ENCODE measurements at places on chromosomes 11 and 22.

DNA sequence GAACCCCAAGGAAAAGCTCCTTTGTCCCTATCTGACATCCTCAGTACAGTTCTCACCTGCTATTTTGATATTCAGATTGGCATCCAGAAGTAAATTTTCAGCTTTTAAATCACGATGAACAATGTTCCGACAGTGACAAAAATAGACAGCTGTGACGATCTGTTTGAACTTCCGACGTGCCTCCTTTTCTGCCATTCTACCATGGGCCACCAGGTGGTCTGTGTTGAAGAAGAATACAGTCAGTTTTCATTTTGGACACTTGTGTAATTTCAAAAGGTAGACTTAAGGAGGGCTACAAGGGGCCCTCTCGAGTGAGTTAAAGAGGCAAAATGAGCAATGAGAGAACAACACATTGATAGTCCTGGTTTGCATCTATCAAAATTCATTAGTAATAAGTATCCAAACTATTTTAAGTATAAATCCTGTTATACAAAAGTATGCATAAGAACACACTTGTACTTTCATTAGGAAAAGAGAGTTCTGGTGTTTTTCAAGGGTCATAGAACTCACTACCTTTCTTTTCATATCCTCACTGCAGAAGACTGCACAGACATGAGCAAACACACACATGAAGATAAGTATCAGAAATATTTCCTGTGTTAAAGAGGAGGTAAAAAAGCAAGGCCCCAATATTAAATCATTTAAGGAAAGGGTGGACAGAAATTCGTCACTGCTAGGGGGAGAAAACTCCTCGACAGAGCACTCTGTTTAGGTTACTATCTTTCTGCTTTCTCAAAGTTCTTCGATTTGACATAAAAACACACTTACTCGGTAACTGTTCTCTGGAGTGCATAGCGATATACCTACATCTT is 89.9 kb upstream of the APOA1 start:
- DNase-seq, result peak; percentile 55

GRCh38 chr22:39183991-39184585 is 31.6 kb upstream of the CBX7 start:
- DNase-seq, result no peak

DNA sequence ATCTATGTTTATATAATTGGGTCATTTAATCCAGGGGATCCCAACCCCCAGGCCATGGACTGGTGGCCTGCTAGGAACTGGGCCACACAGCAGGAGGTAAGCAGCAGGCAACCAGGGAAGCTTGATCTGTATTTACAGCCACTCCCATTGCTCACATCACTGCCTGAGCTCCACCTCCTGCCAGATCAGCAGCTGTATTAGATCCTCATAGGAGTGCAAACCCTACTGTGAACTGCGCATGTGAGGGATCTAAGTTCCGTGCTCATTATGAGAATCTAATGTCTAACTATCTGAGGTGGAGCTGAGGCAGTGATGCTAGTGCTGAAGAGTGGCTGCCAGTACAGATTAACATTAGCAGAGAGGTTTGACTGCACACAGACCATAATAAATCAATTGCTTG is 32.8 kb downstream of the MS4A2 start:
- DNase-seq, result no peak

DNA sequence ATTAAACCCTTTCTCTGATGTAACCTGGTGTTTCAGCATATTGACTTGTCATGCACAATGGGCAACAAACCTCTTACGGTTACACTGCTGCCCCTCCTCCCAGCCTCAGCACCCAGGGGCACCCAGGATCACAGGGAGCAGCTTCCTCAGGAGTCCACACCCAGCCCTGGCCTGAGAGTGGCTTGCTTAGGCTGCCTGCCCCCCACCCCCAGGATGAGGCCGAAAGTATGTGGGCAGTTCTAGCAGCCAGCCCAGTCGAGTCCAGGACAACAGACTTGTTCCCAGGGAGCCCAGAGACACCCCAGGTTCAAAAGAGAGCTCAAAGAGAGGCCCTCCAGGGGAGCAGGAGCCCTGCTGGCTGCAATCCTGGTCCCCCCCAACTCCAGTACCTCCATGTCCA is 108.1 kb upstream of the THY1 start:
- no peak for DNase-seq

- no peak for DNase-seq
These were observed 2.4 kb upstream of the TTC36 start for GRCh38 chr11:118524757-118525470.

DNA sequence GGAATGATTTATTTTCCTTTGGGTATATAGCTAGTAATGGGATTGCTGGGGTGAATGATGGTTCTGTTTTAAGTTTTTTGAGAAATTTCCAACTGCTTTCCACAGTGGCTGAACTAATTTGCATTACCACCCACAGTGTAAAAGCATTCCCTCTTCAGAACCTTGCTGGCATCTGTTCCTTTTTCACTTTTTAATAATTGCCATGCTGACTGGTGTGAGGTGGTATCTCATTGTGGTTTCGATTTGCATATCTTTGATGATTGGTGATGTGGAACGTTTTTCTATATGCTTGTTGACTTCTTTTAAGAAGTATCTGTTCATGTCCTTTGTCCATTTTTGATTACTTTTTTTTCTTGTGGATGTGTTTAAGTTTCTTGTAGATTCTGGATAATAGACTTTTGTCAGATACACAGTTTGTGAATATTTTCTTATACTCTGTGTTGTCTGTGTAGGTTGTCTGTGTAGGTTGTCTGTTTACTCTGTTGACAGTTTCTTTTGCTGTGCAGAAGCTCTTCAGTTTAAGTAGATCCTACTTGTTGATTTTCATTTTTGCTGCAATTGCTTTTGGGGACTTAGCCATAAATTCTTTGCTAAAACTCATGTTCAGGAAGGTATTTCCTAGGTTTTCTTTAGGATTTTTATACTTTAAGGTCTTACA is 291.8 kb upstream of the DDI1 start:
- no peak for DNase-seq

- DNase-seq, result peak; percentile 14
These were observed 1.7 kb downstream of the YAP1 start for GRCh38 chr11:102111787-102112508.

DNA sequence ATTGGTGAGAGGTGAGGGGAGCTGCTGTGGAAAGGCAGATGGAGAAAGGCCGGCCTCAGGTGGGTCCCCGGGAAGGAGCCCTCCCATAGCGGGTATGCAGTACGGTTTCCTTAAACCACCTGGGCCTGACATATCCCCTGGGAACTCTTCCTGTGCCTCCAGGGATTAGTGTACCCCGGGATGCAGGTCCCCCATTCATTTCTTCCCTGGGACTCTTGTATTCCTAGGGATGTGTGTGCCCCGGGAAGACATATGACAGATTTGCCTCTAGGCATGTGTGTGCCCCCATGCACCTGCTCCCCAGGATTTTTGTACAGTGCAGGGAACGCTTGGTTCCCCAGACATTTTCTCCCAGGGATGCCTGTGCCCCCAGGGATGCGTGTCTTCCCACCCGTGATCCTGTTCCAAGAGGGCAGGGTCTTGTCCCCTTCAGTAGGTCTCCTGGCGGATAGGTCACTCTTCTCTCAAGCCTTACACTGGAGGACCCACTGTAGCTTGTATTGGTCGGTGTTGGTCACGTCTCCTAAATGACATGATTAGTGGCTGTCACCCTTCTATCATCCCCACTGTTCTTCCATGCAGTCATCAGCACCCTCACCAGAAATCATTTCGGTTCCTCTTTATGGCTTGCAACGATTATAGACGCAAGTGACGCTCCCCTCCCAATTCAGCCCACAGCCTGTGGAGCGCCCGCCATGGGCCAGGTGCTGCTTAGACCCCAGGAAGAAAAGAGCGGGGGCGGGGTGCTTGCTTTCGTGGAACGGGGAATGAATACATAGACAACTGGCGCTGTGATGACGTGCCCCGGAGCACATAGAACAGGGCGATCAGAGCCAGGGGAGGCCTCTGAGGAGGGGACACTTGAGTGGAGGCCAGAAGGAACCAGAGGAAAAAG is 1.3 kb downstream of the PARVB start:
- DNase-seq, result peak; percentile 13

- DNase-seq, result no peak
These were observed 85.8 kb upstream of the E2F8 start for GRCh38 chr11:19326499-19326898.

DNA sequence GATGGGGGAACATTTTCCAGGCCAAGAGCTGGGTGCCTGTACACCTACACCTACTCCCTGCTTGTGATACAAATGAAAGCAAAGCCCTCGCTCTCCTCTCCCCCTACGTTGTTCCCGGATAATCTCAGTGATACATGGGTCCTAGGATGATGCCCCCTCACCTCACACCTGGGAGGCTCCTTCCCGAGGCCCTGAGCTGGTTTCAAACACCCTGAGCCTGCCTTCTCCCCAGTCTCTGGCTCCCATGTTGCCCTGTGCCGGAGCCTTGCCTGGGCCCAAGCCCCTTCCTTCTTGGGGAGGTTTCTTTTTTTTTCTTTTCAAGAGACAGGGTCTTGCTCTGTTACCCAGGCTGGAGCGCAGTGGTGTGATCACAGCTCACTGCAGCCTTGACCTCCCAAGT is 23.3 kb downstream of the TRMU start:
- DNase-seq, result no peak

- no peak for DNase-seq
These were observed 149.9 kb downstream of the PKNOX2 start for GRCh38 chr11:125314276-125315078.
